ENCODE measurements at places on chromosomes 12 and 14.

DNA sequence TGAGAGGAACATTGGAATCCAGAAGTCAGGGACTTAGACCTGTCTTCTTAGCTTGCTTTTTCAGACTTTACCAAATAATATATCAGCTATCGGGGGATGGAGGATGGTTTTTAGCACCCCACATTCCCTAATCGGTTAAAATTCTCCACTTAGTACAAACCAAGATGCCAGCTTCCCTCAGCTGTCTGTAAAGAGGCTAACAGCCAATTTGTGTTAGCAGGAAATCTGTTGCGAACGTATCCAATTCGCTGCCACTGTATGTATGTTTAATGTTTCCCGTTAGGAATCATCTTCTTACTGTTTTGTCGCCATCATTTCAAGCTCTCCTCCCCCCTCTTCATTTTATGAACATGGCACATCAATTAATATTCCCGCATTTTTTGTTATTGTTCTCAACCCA lies 289.0 kb downstream of the BCL11B start:
- DNase-seq, result no peak

- DNase-seq, result no peak
Measured at GRCh38 chr12:102069707-102070106, 7.9 kb upstream of the WASHC3 start.

- DNase-seq, result no peak
Measured at GRCh38 chr14:68247676-68248268, 428.2 kb downstream of the RAD51B start.

GRCh38 chr12:71601546-71601945 lies 62.1 kb downstream of the ZFC3H1 start:
- no peak for DNase-seq

DNA sequence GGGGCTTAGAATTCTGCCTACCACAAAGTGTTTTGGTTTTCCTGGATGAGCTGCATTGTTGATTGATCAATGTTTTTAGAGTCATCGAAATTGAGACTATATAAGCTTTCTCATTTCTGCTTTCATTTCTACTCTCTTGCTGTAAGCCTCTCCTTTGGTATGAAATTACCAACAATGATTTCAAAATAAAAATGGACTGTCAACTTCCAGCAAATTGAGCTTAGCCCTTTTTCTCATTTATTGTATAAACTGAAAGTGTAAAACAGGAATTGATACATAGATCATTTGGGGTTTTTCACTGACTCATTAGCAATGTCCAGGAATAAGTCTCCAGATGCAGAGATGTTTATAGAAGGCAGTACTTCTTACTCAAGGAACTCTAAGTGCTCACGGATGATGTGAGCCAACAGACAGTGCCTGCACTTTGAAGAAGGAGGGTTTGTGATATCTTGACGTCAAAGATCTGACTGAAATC lies 20.0 kb upstream of the PCNX1 start:
- DNase-seq, result no peak

GRCh38 chr12:55719371-55719770 lies 822 bp upstream of the RDH5 start:
- DNase-seq, result no peak

- DNase-seq, result peak; percentile 31
Measured at GRCh38 chr14:63276492-63277342, 42.0 kb downstream of the GPHB5 start.

GRCh38 chr12:9750276-9751203 lies 10.2 kb downstream of the CD69 start:
- DNase-seq, result peak; percentile 22

GRCh38 chr12:48690990-48691389 lies 9.0 kb upstream of the KANSL2 start:
- no peak for DNase-seq

DNA sequence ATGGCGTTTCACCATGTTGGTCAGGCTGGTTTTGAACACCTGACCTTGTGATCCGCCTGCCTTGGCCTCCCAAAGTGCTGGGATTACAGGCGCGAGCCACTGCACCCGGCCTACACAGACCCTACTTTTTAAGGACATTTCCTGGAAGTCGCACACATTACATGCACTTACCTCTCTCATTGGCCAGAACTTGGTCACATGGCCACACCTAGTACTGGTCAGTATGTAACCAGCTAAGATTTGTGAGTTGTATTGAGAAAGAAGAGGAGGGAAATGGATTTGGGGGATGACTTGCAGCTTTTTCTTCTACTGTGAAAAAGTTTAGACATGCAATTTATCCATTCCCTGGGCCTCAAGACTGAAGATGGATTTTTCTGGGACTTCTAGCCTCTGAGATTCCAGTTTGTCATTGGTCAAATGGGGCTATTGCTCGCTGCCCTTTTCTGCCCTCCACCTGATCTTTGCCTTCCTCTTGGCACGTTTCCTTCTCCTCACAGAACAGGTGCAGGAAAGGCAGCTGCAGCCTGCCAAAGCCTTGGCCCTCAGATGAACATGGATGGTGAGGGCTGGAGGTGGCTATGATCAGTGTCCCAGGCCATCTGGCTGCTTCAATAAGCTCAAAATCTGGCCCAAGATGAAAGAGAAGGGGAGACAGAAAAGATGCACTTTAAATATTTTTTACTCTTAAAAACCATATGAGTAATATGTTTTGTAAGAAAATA lies 7.1 kb upstream of the ZDHHC22 start:
- no peak for DNase-seq

DNA sequence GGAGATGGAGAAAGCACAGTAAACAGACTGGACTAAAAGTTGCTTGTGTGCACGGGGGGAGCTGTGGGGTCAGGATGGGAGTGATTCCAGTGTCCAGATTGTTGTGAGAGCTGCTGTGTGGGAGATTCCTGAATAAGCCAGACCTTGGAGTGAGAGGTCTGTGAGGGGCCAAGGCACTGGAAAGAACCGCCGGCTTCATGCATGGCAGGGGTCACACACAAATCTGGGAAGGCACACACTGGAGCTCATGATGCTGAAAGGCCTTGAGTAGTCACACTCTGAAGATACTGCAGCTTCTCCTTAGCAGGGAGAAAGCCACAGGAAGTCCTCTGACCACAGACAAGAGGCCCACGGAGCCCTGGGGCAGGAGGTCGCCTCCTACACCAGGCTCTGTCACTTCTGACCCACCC lies 23.1 kb downstream of the ADCY6 start:
- peak; percentile 32 for DNase-seq

DNA sequence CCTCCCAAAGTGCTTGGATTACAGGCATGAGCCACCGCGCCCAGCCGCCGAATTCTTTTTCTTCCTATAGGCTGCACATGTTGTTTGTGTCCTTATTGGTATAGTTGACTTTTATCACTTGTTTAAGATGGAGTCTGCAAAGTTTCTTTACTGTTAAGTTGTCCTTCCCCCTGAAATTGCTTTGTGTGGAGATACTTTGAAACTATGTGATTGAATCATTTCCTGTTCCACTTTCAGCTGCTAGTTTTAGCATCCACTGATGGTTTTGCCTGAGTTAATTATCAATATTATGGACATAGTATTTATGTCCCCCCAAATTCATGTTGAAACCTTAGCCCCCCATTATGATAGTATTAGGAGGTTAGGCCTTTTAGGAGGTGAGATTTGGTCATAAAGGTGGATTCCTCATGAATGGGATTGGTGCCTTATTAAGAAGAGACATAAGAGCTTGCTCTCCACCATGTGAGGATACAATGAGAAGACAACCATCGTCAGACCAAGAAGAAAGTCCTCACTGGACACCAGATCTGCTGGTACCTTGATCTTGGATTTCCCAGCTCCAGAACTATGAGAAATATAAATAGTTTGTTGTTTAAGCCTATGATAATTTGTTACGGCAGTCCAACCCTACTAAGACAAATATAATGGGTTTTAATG lies 34.9 kb downstream of the PPHLN1 start:
- no peak for DNase-seq

GRCh38 chr14:103727313-103727980 lies 11.8 kb downstream of the ZFYVE21 start:
- no peak for DNase-seq

DNA sequence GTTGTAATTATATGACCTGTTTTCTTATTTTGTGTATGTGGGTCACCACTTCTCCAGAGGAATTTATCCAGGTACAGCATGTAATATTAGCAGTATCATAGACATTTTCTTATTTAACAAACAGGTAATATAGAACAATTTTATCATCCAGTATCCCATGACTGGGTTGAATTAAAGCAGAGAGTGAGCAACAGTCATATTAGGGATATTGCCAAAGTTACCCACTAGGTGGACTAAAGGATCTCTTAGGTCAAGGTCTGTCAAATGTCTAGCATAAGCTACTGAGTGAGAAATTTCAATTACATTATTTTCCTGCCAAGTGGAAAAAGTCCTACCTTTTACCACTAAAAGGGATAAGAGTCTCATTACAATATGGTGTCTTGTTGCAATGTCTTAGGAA lies 62.1 kb upstream of the TRIM9 start:
- peak; percentile 4 for DNase-seq

DNA sequence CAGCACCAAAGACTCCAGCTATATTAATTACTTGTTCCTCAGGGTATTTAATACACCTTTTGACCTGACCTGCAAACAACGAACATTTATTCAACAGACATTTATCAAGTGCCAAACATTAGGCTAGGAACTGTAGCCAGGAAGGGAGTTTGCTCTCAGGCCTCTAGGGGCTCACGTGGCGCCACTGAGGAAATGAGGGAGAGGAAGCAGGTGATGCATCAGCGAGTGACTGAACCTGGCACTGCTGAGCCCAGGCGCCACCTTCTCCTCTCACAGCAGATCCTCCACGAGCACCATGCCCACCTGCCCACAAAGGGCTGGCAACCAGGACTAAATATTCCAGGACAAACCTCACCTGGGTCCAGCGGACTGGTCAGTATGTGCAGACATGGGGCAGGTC lies 50.2 kb downstream of the SETD3 start:
- no peak for DNase-seq

GRCh38 chr12:40248585-40249297 lies 23.9 kb downstream of the LRRK2 start:
- DNase-seq, result no peak

DNA sequence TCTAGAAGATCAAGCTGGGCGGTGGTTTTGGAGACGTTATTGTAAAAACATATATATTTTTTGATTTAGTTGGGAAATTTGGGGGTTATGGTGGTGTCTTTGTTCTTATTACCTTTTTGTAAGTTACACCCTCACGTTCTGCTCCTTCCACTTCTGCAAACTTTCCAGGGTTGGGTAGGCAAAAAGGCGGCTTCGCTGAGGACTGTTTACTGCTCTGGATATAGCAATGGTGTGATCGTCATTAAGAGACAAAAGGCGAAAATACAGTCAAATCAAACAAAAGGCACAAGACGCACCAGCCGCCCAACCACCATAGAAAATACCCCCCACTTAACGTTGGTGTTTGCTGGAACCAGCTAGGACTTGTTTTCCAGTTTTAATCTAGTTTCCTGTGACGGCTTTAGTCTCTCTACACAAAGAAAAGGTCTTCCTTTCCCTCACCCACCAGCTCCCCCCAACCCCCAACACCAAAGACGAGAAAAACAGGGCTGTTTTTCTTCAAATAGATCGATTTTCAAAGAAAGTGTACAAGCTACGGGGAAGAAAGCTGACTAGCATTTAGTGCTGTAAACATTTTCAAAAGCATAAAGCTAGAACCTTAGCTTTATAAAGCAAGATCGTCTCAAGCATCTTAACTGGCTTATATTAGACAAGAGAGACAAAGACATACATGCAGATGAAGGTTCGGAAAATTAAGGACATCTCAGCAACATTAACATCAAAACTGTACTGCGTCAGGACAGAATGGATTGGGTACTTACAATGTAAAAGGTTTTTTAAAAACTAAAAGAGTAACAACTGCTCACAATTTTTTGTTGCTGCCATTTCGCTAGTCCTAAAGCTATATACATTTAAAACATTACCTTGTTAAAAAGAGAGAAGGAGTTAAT lies 2.0 kb upstream of the SETD1B start:
- DNase-seq, result no peak

DNA sequence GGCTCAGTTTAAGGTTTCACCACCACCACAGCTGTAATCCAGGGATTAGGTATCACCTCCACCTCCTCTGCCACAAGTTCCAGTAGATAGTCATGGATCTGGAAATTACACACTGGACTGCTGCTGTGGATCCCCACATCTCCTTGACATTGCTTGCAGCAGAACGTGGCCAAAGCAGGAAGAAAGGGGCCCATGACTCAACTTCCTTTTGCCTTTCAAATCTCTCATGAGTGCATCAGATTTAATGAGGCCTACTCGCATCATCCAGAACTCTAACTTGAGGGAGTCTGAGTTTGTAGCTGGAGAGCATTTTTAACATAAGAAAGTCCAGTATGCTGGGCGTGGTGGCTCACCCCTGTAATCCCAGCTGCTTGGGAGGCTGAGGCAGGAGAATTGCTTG lies 29.2 kb upstream of the TMED10 start:
- DNase-seq, result peak; percentile 16

DNA sequence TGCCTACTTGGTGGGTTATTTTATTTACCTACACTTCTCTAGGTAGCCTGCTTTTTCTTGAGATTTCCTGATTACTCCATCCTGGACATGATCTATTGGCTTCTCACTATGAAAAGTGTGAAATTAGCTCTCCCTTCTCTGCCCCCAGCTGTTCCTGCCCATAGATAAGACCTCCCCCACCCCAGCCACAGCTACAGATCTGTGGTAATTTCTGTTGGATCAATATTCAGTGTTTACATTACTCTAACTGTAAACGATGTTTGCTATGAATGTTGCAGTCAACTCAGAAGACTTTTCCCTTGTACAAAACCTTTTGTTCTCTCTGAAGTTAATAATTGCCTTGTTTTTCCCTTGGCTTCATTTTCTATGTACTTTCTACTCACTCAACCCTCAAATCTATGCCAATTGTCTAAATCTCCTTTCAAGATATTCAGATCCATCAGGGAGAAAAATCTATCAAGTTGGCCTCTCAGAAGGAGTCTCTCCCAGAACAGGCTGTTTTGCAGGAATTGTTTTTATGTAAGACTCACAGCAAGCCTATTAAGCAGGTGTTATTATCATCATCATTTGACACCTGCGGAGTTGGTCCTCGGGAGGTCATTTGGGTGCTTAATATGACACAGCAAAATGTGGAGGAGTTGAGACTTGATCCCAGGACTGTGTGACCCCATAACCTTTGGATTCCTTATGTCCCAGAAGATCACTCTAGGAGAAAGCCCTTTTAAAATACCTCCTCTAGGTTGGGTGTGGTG lies 227.4 kb downstream of the SUDS3 start:
- no peak for DNase-seq

DNA sequence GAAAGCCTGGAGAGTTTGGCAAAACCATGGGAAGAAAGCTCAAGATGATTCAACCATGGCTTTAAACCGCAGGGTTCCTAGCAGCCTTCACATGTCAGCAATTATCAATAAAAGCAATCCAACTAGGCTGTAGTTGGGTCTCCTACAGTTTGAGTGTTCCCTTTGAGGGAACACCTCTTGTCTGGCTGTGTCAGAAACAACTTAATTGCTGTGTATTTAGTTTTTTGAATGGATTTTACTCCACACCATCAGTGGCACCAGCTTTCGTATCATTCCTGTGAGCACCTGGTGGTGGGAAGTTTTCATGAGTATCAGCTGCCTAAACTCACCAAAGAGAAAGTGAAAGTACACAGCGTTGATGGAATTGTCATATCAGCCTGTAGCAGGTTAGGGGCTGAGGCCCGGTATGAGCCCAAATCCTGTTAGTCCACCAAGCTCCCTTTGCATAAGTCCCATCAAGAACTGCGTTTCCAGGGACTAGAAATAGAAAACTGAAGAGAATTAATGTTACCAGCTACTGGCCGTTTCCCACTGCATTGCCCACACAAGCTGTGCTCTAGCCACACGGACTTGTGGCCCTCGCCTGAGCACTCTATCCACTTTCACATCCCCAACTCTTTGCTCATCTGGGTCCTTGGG lies 10.9 kb upstream of the IL26 start:
- peak; percentile 19 for DNase-seq
